ENCODE measurements at places on chromosomes 2 and 18.

DNA sequence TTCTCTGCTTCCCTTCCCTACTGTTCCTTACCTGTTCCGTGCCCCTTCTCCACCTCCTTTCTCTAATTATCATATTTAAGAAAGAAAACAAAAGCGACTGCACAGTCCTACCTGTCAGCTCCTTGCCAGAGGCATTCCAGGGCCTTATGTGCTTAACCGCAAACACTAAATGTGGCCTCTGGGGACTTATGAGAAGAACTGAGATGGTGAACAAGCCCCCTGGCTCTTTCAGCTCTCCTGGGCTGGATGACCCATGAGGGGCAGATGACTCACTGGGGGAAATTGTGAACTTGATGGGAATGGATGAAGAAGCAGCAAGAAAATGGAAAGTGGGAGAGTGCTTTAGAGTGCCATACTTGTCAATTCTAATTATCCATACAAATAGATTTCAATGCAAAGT is 106.3 kb upstream of the LYPD1 start:
- DNase-seq, result no peak

GRCh38 chr2:177662895-177663294 is 270.3 kb downstream of the AGPS start:
- no peak for DNase-seq

- DNase-seq, result no peak
These were observed 152.6 kb downstream of the RTN4 start for GRCh38 chr2:54897420-54898310.

DNA sequence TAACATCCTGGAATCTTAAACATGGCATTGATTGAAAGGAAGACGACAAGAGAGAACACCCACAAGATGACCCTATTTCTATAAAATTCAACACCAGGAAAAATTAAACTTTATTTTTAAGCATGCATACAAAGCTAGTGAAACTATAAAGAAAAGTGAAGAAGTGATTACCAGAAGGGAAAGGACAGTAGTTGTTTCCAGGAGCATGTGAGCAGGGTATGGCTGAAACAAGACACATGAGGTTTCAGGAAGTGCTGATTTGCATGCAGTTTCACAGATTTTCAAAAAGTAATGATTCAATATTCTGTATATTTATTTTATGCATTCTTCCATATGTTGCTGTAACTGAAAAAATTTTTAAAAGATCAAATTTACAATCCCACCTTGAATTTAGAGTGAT is 24.6 kb upstream of the DAW1 start:
- DNase-seq, result no peak

- no peak for DNase-seq
These were observed 75.6 kb upstream of the EFEMP1 start for GRCh38 chr2:55999231-55999630.

- DNase-seq, result no peak
These were observed 63.9 kb downstream of the TRPM8 start for GRCh38 chr2:233980955-233981561.

GRCh38 chr2:238462782-238463396 is 36.2 kb downstream of the ASB1 start:
- DNase-seq, result no peak

- no peak for DNase-seq
These were observed 1133.6 kb upstream of the ZEB2 start for GRCh38 chr2:145653553-145653952.

- DNase-seq, result no peak
These were observed 70.8 kb upstream of the SMAD7 start for GRCh38 chr18:49021433-49022129.

GRCh38 chr2:1802046-1802445 is 57.7 kb upstream of the PXDN start:
- no peak for DNase-seq

DNA sequence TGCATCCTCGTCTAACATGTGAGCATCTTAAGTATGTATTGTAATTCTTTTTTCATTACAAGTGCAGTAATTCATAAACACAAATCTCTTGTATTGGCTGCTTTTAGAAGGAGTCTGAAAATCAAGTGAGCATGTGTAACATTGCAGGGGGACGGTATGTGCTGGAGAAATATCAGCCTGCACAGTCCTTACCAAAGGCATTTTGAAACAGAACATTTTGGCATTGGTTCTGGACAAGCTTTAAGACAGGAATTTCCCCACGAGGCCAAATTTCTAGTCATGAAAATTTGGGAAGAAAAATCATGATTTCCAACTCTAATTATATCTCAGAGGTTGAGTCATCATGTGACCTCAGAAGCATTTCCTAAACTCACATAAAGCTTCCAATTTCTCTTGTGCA is 24.7 kb upstream of the NRP2 start:
- DNase-seq, result no peak

DNA sequence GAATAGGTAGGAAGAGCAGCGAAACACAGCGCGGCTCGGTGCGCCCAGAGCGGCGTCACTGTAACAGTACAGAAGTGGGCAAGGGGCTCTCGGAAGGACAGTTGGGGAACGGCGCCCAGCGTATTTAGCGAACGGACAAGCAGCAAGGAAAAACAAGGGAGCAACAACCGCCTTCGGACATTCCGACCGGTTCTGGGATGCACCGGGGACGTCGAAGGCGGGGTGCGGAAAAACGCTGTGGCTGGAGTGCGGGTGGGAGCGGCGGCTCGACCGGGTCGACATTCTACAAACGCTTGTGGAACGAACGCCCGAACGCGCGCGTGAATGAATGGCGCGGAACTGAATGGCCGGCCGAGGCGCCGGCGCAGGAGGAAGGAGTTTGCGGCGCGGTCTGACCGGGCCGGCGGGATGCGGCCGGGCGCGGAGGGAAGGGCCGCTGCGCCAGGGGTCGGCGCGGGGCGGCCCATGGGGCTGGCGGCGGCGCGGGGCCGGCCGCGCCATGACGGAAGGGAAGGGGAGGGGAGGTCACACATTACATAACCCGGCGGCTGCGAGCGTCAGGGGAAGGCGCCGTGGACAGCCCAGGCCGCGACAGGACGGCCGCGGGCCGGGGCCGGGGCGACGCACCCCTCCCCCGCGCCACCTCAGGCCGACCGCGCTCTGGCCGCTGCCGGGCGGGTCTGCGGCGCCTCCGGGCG is 605 bp downstream of the REV1 start:
- no peak for DNase-seq

DNA sequence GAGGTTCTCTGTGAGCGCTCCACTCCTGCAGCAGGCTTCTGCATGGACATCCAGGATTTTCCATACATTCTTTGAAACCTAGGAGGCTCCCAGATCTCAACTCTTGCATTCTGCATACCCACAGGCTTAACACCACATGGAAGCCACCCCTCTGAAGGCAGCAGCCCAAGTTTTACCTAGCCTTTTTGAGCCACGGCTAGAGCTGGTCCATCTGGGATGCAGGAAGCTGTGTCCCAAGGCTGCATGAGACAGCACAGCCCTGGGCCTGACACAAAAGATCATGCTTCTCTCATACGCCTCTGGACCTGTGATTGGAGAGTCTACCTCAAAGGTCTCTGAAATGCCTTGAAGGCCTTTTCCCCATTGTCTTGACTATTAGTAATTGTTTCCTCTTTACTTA is 53.6 kb upstream of the RPRM start:
- no peak for DNase-seq

DNA sequence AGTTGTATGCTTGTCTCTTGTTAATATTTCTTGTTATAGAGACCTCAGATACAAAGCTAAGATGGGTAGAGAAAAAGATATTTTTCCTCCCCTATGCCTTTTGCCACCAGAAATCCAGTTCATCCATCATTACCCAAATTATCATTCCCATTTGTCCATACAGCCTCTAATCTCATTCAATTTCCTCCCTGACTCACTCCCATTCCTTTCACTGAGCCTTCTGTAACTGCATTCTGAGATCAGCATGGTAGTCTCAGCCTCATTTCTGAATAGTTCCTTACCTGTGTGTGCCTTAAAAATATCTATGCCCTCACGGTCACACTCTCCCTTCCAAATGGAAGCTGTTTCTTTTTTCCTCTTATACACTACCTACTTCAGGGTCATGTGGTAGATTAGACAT is 15.7 kb upstream of the PIK3C3 start:
- DNase-seq, result no peak

DNA sequence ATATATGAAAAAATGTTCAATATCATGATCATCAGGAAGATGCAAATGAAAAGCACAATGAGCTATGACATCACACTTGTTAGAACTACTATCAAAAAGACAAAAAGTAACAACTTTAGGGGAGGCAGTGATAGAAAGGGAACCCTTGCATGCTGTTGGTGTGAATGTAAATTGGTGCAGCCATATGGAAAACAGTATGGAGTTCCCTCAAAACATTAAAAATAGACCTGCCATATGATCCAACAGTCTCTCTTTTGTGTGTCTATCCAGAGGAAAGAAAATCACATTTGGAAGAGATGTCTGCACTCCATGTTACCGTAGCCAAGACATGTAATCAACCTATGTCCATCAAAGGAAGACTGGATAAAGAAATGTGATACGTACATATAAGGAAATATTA is 92.3 kb upstream of the ALKAL2 start:
- no peak for DNase-seq

- no peak for DNase-seq
These were observed 22.6 kb downstream of the PRELID3A start for GRCh38 chr18:12430137-12430990.

- no peak for DNase-seq
These were observed 165.5 kb downstream of the DDX1 start for GRCh38 chr2:15756882-15757819.

GRCh38 chr2:27078267-27079194 is at the start of gene EMILIN1:
Gene EMILIN1 (plus strand): TSS chr2:27078615. CDS start chr2:27079066, 451 bp downstream.
- DNase-seq, result peak; percentile 90

- DNase-seq, result no peak
These were observed 60.2 kb downstream of the ZC3H6 start for GRCh38 chr2:112335600-112335999.

DNA sequence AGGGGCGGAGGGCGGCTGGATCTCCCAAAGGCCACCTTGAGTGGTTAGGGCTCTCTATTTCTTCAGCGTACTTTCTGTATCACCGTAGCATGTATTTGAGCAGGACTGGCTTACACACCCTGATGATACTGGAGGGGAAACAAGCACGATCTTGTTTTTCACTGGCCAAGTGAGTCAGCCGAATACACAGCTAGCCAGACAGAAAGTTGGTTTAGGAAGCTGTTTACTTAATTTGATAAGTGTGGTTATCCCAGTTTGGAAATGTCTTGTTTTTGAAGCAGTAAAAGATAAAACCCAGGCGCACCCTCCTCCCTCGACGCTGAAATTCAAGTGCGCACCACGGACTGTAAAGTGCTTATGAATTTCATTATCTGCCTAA is 582 bp downstream of the RIOK3 start:
- DNase-seq, result no peak

- DNase-seq, result no peak
These were observed 123.9 kb downstream of the RDH14 start for GRCh38 chr2:18436503-18437005.

- no peak for DNase-seq
These were observed 655.9 kb upstream of the SOX11 start for GRCh38 chr2:5036256-5036655.

DNA sequence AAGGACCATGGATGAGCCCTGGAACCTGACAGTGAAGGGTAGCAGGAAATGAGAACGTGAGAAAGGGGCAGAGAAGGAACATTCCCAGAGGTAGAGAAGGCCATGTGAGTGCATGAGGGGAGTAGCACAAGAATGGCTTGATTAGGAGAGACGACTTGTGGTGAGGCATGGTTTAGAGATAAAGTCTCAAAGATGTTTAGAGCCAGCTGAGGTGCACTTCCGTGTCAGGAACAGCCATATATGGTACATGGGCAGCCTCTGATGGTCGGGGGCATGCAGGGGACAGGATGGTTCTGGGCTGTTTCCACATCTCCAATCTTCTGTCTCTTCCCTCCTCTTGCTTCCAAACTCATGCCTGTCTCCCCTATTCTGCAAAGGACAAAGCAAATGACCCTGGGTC is 28.8 kb upstream of the EFEMP1 start:
- DNase-seq, result no peak

GRCh38 chr18:80077873-80078272 is 31.2 kb upstream of the ADNP2 start:
- DNase-seq, result no peak

DNA sequence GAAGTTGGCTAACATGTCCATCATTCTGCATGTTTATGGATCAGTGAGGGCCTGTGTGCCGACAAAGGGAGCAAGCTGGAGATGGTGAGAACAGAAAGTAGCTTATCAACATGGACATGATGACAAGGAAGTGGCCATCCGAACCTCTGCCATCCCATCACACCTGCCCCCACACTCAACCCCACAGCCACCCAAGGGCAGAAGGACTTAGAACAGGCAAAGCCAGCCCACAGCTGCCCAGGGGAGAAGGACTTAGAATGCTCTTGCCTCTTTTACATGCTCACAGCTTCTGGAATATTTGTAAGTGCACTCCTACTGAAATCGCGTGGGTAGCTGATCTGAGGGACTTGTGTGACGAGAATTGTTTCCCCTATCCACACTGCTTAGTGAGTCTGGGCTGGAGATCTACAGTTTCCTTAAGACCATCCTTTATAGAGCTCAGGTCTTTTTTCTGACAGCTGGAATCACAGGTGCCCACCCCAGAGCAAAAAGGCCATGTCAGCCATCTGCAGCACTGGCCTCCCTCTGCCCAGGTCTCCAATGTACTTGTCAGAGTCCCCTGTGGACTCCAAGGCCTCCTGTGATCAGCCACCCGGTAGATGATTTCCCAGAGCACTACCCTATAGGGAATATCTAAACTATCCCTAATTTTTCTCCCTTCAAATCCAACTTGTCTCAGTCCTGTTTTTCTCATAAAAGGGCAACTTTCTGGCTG is 154.1 kb downstream of the SMAD7 start:
- no peak for DNase-seq

GRCh38 chr2:98734823-98735260 is 3.9 kb upstream of the MGAT4A start:
- no peak for DNase-seq

- no peak for DNase-seq
These were observed 31.3 kb upstream of the CREB1 start for GRCh38 chr2:207498427-207498826.

DNA sequence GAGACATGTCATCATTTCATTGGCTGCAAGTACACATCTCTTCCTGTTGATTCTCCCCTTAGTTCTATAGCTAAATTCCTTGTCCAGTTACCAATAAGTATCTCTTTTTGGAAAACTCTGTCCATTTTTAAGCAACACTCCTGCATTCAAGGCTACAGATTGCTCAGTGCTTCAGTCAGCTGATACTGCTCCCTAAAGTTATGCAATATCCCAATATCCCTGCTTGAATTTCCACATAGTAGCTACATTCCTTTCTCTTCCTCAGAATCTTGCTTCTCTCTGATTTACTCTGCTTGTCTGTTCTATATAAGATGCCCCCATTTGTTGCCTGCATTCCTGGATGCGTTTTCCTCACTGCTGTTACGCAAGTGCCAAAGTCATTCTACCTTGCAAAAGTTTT is 109.8 kb downstream of the PARD3B start:
- no peak for DNase-seq

DNA sequence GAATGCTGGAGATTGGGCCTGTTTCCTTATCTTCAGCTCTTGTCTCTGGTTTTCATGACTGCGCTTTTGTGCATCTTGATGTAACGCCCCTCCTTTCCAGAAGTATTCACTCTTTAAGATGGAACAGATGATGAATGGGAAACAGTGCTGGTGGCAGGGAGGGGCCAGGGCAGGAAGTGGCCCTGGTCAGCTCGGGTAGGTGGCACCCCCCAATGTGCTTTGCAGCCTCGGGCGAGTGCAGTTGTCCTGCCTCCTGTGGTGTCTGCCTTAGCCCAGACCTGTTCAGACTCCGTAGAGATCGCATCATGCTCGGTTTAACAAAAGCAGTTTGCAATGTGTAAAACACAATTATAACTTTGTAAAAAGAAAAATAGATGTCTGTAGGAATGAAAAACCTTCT is 17.0 kb upstream of the MGAT4A start:
- DNase-seq, result no peak

- no peak for DNase-seq
These were observed 294.8 kb upstream of the DDX18 start for GRCh38 chr2:117519721-117520120.

Measured in smooth muscle cell of the brain vasculature (primary cell).